AG09309 (cell line): ENCODE measurements at places on chromosomes 13 and 19.

- no peak for DNase-seq
Observed at GRCh38 chr13:44756276-44756810, 180.2 kb upstream of the TSC22D1 start.

DNA sequence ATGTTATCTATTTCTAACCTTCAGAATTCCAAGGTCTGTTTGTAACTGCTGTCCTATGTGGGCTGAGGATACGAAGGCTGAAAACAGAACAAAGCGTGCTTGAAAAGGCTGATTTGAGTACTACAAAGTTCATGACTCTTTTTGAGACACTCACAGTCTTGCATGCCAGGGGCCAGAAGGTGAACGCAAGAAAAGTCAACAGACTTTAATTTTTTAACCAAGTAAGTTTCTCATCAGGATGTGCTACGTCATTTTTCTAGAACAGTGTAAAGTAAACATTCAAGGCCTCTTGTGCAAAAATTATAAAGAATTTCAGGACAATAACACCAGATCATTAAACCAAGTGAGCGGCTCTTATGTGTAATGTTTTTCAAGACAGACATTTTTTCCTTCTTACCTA, 163.5 kb downstream of the COG6 start:
- no peak for DNase-seq

- DNase-seq: no peak
Observed at GRCh38 chr13:84917252-84917878, 881.9 kb downstream of the SLITRK6 start.

- DNase-seq: peak; percentile 17
Observed at GRCh38 chr13:74062933-74063332, 71.3 kb downstream of the KLF12 start.

DNA sequence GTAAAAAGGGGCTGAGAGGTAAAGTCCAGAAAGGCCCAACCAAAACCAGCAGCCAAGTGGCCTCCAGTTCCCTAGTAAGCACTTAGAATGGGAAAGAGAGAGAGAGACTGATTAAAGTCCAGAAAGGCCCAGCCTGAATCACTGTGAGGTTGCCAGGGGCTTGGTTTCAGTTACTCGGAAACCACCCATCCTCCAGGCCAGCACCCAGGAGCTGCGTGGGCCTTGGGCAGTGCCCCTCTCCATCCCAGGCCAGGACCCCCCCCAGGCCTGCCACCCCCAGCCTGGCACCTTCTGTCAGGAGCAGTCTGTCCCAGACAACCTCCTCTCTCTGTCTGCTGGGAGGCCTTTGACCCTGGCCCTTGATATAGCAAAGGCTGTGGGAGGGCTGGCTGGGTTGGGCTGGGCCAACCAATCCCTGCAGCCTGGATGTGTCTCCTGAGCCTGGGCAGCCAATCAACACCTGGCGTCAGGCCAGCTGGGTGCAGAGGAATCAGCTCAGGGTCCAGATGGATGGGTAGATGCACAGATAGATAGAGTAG, at the start of gene CYP4F2:
CYP4F2 (minus strand) TSS at position 337 of the 539 bp plus-strand sequence. CDS start 463 bp downstream, outside the sequence.
- DNase-seq: no peak

DNA sequence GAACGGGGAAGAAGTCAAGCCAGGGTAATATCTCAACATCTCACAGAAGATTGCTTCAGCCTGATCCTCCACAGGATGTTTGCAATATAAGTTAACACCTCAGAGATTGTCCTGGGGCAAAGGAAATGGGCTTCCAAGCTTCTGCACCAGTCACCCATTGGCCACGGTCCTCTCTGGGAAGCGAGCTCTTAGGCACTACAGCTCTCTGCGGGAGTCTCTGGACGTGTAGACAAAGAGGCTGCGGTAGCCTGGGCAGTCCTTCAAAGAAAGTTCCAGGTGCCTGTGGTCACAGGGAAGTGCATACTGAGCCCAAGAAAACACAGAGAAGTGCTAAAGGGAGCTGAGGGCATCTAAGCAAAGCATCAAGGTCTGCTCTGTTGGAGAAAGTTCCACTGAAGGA, 805.7 kb downstream of the DIAPH3 start:
- no peak for DNase-seq

DNA sequence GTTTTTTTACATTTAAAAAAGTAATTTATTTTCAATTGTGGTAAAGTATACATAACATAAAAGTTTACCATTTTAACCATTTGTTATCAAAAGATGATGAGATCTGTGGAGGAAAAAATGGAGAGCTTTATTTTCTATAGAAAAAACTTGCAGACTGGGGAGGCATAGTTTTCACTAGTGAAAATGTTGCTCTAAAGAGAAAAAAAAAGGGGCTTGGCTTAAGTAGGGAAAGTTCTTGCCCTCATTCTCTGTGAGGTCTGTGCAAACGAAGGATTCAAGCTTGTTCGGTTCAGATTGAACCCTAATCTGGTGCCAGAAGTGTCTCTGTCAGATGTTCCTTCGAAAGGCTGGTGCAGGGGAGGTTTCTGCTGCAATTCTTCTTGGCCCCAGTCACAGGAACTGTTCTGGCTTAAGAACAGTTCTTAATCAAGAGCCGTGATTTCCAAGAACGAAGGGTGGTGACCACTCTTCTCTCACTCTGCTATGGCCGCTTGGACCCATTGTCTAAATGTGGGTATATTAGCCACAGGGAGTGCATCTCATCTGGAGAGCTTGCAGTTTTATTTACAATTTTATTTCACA, 42.1 kb downstream of the PCCA start:
- no peak for DNase-seq

- DNase-seq: no peak
Observed at GRCh38 chr19:4081441-4082129, 14.9 kb upstream of the ZBTB7A start.

DNA sequence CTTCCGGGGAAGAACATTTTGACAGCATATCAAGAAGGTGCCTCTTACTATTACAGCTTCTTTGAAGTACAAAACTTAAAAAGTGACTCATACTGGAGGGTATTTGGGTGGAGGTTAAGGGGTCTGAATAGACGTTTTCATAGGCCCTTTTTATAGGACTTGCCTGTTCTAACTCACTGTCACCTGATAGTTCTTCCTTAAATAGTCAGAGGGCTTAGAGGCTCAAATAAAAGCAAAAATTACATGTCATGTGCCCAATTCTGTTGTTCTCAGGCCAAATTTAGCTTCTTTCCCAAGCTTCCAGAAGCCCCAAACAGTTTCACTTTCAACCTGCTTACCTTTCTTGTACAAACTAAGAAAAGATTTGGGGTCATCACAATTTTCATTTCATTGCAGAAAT, 16.1 kb upstream of the SLC46A3 start:
- DNase-seq: no peak

DNA sequence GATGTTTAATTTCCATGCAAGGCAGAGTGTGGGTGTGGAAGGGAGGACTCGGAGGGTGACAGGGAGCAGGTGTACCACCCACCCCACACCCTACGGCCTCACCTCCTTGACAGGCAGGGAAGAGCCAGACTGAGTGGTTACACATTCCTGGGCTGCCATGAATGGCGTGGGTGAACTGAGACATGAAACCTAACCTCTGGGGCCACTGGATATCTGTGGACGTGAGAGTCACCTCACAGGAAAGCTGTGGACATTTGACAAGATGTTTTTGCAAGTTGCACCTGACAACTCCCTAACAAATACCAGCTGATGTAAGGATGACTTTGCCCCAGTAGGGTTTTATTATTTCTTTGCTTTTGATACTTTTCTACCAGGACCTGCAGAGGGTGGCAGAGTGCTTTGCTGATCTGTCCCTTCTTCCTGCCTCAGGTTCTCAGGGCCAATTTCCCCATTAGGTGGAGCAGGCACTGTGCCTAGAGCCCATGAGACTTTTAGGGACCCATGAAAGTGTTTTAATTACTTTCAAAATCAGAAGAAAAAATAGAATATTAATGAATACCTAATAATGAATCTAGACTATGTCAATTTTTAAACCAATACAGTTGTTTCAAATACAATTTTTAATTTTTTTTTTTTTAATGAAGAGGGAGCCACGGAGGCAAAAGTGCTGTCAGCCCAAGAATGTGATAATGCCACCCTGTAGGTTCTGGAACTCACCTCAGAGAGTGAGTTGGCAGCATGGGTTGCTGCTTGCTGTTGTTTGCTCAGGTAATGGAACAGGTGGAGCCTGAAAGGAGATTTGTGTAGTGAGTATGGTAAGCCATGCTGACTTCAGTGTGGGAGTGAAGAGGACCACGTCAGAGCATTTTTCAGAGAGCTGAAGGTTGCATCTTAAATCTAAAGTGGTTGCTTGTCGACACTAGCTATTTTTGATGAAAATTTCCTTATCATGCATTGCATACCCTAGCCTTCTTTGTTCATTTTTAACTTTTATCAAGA, 58.0 kb upstream of the CYSLTR2 start:
- peak; percentile 37 for DNase-seq

- DNase-seq: no peak
Observed at GRCh38 chr19:14301150-14301549, 80.1 kb upstream of the ADGRE5 start.

DNA sequence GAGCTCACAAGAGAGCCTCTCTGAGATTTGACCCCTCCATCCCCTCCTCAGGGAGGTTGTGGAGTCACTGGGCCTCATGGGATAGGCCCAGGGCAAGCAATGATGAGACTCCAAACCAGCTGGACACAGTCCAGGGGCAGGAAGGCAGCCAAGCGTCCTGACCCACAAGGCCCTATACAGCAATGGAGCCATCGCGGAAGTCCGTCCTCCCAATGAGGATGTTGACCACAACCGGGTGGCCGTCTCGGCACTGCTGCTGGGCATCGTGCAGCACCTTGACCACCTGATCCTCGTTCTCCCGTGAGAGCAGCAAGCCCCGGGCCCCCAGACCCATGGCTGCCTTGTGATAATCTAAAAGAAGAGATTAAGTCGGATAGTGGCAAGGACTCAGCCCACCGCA, 7.9 kb downstream of the SYDE1 start:
- no peak for DNase-seq

- no peak for DNase-seq
Observed at GRCh38 chr19:46349311-46349993, 2.6 kb downstream of the PPP5C start.

GRCh38 chr19:51097166-51097738, 11.0 kb downstream of the CTU1 start:
- DNase-seq: no peak

DNA sequence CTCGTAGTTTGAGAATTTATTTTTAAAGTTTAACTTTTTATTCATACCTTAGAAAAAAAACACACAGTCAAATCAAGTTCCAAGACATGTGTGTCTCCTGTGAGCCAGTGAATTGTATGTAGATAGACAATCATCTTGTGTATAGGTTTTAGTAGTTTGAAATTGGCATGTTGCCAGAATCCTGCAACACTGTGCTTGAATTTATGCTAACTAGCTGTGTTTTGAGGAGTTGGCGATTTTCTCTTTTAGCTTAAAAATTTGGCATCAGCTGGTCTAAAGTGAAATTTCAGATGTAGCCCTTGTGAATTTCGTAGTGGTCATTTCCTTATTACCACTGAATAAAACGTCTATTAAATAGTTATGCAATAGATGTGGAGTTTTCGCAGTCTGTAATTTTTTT, 213.2 kb downstream of the ATP8A2 start:
- no peak for DNase-seq

DNA sequence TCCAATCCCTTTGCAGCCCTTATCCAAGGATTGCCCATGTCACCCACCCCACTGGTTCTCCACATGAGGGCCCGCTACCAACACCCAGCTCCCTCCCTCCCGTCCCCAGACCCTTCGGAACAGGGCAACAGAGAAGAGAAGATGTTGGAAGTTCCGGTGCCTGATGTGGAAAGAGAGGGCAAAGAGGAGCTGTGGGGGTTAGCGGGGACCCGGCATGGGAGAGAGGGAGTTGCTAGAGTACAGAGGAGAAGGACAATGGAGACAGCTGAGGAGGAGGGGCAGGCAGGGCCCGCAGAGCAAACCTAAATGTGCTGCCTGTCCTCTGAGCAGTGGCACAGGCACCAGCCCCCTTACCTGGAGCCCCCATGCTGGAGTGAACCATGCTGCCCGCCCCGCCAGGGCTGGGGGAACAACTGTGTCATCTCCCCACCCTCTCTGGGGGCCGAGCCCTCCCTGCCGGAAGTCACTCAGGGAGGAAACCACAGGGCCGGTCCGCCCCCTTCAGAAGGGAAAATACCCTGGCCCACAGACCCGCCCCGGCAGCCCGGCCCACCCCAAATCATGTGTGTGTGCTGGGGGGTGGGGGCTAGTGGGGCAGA, at the start of gene POU2F2:
POU2F2 (minus strand) TSS at position 417 of the 599 bp plus-strand sequence; CDS start at position 382, 35 bp downstream.
- no peak for DNase-seq

DNA sequence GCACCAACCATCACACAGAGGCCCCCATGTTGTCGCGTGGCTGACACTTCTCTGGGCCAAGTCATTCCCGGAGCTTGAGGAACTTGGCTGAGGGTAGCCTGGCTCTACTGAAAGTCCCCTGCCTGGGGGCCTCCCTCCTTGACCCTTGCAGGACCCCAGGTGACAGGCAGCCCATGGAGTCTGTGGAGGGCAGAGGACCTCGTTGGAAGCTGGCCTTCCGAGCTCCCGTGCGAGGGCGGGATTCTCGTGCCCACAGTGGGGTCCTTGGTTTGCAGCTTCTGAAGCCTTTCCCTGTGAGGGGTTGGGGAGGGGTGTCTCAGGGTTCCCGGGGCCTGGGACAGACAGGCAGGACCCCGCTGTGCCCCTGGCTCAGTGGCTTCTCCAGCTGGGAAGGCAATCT, 16.4 kb downstream of the NMRK2 start:
- DNase-seq: no peak

- no peak for DNase-seq
Observed at GRCh38 chr19:34479396-34479795, 2.2 kb upstream of the WTIP start.

- DNase-seq: no peak
Observed at GRCh38 chr13:80399340-80400163, 58.6 kb upstream of the SPRY2 start.

- DNase-seq: no peak
Observed at GRCh38 chr13:51551416-51551815, 32.8 kb upstream of the WDFY2 start.

- DNase-seq: no peak
Observed at GRCh38 chr19:50303558-50303957, 25.6 kb downstream of the KCNC3 start.

GRCh38 chr19:2385053-2385721, 25.1 kb downstream of the TMPRSS9 start:
- DNase-seq: peak; percentile 52

GRCh38 chr19:52170863-52171320, 529 bp downstream of the ZNF836 start:
- DNase-seq: no peak

- DNase-seq: no peak
Observed at GRCh38 chr13:54077569-54077968, 1049.0 kb downstream of the OLFM4 start.

DNA sequence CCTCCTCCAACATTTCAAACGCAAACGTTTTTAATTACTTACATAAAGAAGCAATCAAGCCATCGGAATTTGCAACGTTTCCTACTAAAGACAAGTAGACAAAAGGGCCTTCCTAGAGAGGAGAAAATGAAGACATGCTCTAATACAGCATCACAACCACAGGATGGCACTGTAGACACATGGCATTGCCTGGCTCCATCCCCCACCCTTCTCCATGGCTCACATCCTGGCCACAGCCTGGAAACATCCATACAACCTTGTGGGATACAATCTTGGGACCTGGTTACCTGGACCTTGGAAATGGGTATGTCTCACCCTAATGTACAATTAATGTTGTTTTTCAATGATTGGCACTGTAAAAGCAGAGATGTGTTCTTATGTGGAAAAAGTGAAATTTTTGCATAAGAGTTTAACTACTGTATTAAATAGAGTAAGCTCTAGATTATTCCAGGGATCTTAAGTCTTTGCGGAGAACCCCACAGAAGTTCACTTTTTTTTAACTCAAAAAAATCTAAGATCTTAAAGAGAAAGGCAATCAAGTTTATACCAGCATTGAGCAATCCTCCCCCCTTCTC, 21.5 kb downstream of the EBPL start:
- no peak for DNase-seq

GRCh38 chr13:30666113-30666512, 48.4 kb downstream of the USPL1 start:
- no peak for DNase-seq

- no peak for DNase-seq
Observed at GRCh38 chr19:46066471-46066870, 25.7 kb upstream of the IGFL4 start.
